ENCODE measurements at places on chromosomes 11 and 22.

DNA sequence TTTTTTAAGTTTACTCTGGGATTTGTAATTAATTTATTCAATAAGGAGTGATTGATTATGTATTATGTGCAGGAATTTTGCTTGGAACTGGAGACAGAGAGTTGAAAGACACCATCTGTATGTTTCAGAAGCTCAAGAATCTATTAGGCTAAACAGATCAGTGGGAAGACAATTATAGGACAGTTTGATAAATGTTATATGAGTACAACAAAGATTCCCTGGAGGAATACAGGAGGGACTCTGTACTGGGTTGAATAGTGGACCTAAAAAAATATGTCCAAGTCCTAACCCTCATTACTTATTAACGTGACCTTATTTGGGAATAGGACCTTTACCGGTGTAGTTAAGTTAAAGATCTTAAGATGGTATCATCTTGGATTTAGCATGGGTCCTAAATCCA is 681.2 kb downstream of the NELL1 start:
- no peak for DNase-seq

DNA sequence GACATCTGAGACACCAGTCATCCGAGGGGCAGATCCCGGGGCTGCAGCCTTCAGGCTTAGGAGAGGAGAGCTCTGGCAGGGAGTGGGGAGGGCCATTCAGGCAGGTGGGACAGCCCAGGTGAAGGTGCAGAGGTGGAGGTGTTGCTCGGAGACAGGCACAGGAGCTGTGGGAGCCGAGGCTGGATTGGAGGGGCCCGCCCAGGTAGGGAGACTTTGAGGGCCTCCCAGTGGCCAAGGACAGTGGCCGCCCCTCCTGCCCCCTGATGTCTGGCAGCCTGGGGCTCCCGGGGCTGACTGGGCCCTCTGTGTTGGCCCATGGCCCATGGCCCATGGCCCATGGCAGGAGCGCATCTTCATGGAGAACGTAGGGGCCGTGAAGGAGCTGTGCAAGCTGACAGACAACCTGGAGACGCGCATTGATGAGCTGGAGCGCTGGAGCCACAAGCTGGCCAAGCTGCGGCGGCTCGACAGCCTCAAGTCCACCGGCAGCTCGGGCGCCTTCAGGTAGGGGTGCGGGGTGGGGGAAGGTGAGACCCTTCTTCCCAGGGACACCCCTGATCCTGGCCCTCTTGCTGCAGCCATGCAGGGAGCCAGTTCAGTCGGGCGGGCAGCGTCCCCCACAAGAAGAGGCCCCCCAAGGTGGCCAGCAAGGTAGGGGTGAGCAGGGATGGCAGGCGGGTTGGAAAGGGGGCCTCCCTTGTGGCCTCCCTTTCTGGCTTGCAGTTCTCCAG is 13.3 kb downstream of the TMEM258 start:
- DNase-seq: no peak

DNA sequence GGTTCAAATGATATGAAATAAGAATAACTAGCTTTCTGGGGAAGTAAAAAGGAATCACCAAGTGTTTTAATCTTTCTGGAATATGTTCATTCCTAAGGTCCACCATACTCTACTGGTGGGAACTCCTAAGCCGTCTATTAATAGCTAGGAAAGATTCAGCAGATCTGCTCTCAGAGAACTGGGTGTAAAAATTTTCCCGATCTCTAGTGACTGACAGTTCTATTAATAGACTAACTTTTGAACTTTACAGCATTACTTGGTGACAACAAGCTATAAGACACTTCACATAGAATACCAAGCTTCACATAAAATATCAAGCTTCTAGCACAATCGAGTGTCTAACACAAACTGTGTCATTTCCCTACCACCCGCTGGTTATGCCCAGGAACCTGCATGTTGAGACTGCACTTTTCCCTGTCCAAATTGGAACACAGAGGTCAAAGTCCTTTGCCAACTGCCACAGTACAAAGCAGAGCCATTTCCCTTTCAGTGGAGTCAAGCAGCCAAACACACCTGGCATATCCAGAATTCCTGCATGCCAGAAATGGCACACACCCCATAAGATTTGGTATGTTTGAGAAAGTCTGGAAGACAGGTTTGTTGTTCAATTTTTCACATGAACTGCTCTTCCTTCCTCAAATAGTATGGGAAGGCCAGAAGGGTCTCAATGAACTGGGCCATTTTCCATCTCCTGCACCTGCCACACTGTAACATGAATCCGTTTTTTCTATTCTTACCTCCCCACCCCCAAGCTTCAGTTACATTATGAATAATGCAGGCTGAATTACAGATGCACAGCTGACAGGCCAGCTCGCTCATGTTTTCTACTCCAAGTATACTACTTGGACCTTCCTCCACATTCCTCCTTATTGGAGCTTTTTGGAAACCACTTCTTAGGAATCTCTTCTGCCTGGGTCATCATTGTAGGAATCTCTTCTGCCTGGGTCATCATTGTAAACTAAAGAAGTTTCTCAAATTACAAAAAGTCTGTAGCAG is 3.7 kb downstream of the OSBP start:
- no peak for DNase-seq

DNA sequence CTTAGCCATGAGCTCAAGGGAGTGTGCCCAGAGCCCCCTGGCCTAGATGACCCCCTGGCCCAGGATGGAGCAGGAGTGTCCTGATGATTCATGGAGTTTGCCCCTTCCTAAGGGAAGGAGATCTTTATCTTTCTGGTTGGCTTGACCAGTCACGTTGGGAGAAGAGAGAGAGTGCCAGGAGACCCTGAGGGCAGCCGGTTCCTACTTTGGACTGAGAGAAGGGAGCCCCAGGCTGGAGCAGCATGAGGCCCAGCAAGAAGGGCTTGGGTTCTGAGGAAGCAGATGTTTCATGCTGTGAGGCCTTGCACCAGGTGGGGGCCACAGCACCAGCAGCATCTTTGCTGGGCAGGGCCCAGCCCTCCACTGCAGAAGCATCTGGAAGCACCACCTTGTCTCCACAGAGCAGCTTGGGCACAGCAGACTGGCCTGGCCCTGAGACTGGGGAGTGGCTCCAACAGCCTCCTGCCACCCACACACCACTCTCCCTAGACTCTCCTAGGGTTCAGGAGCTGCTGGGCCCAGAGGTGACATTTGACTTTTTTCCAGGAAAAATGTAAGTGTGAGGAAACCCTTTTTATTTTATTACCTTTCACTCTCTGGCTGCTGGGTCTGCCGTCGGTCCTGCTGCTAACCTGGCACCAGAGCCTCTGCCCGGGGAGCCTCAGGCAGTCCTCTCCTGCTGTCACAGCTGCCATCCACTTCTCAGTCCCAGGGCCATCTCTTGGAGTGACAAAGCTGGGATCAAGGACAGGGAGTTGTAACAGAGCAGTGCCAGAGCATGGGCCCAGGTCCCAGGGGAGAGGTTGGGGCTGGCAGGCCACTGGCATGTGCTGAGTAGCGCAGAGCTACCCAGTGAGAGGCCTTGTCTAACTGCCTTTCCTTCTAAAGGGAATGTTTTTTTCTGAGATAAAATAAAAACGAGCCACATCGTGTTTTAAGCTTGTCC is 14.3 kb downstream of the ADORA2A start:
- no peak for DNase-seq

DNA sequence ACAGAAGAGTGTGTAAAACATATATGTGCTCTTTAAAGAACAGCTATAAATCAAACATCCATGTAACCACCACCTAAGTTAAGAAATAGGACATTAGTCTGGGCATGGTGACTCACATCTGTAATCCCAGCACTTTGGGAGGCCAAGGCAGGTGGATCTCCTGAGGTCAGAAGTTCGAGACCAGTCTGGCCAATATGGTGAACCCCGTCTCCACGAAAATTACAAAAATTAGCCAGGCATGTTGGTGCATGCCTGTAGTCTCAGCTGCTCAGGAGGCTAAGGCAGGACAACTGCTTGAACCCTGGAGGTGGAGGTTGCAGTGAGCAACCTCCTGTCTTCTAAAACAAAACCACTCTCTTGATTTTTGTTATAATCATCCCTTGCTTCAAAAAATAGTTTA is 103.3 kb downstream of the LRRC32 start:
- no peak for DNase-seq

DNA sequence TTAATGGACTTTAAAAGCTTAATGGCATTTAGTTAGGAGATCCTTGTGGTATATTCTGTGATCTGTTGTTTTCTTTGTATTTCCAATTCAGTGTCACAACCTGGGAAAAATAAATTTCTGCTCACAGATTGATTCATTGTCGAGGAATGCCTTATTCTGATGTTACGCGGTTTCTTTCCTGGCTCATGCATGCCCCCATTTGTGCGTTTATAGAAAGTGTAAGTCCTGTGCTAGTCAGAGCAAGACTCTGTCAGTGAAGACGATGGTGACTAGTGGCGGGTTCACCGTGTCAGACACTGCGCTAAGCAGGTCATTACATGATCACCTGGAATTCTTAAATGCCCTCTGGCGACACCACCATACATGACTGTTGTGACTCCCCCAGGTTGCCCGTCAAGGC is 169.4 kb downstream of the TBC1D22A start:
- DNase-seq: peak; percentile 19

GRCh38 chr11:3873712-3874349 is 18.4 kb downstream of the STIM1 start:
- no peak for DNase-seq

All from activated CD8-positive, alpha-beta memory T cell treated with anti-CD3 and anti-CD28 coated beads, Interleukin-2, amount 10 ng/mL, durations not matched to agents 7 days and 5 days (primary cell).